Ascending aorta (tissue), 2 donors: ENCODE measurements at places on chromosomes 3 and 15. TPM values are rescaled to one million over a fixed set of nuclear protein-coding genes. Genes with fewer than 3 reads are reported as not detected.

DNA sequence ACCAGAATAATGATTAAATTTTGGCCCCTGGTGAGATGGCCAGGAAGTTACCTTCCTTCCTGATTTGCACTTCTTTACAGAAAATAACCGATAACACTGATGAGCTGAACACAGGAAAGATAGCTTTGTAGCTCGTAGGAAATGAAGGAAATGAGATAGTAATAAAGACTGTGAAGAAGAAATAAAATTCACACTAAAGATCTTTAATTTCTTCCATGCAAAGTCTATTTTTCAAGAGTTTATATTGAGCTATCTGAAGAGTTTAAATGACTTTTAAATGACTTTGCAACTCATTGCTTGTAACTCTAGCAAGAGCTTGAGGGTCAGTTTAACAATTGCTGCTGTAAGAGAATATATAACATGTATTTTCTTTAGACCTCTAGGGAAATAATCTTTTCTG, 543.0 kb downstream of the UNC13C start:
- no peak overlapping the region for H3K27ac ChIP-seq
- H3K4me1 ChIP-seq, result no peaks in the 10 kb centered on the region
- no peaks in the 10 kb centered on the region for H3K27me3 ChIP-seq
- no peaks in the 10 kb centered on the region for H3K36me3 ChIP-seq

- H3K27me3 ChIP-seq, result no peaks in the 10 kb centered on the region
- H3K4me3 ChIP-seq, result no peak overlapping the region
- no peak overlapping the region for H3K27ac ChIP-seq
- no peak for DNase-seq
These were observed 107.1 kb upstream of the PHLDB2 start for GRCh38 chr3:111751961-111752360.

- H3K4me3 ChIP-seq, result no peak overlapping the region
- H3K27ac ChIP-seq, result no peak overlapping the region
- no peaks in the 10 kb centered on the region for H3K27me3 ChIP-seq
- DNase-seq, result peak; percentile 89
- no peaks in the 10 kb centered on the region for H3K4me1 ChIP-seq
- H3K36me3 ChIP-seq, result no peaks in the 10 kb centered on the region
These were observed 4.3 kb downstream of the DAZL start for GRCh38 chr3:16600780-16601536.

HMG20A gene
- total RNA-seq, result 17.7 TPM

GRCh38 chr3:115836944-115837343, 213.6 kb downstream of the GAP43 start:
- no peak overlapping the region for H3K4me3 ChIP-seq
- H3K27ac ChIP-seq, result no peak overlapping the region
- H3K4me1 ChIP-seq, result no peaks in the 10 kb centered on the region
- no peak for DNase-seq
- H3K27me3 ChIP-seq, result no peaks in the 10 kb centered on the region
- no peaks in the 10 kb centered on the region for H3K36me3 ChIP-seq

INSYN1 gene
- 13.0 TPM for total RNA-seq

GRCh38 chr15:94080416-94080815, 150.9 kb upstream of the MCTP2 start:
- H3K27me3 ChIP-seq, result no peaks in the 10 kb centered on the region
- H3K4me3 ChIP-seq, result no peak overlapping the region
- H3K4me1 ChIP-seq, result no peaks in the 10 kb centered on the region
- no peaks in the 10 kb centered on the region for H3K36me3 ChIP-seq

GRCh38 chr3:151400341-151400740, 15.8 kb upstream of the P2RY12 start:
- no peaks in the 10 kb centered on the region for H3K27me3 ChIP-seq
- DNase-seq, result no peak
- no peak overlapping the region for H3K27ac ChIP-seq
- H3K4me3 ChIP-seq, result no peak overlapping the region
- H3K4me1 ChIP-seq, result no peaks in the 10 kb centered on the region

DNA sequence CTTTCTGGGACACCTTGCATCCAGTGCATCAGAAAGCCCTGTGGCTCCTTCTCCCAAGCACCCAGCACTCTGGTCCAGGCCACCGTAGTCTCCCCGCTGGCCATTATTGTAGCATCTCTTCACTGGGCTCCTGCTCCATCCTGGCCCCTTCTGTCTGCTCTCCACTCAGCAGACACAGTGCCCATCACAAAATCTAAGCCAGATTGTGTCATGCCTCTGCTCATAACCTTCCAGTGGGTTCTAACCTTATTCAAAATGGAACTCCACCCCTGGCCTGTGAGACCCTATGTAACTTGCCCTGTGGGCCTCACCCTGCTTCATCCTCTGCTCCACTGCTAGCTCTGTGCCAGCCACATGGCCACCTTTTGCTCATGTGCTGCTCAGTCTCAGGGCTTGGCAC, 31.7 kb upstream of the PRR23E start:
- no peak for DNase-seq
- H3K36me3 ChIP-seq, result no peaks in the 10 kb centered on the region
- no peaks in the 10 kb centered on the region for H3K27me3 ChIP-seq

GRCh38 chr3:71987828-71988227, 202.9 kb upstream of the PROK2 start:
- no peak overlapping the region for H3K27ac ChIP-seq
- DNase-seq, result no peak
- no peaks in the 10 kb centered on the region for H3K36me3 ChIP-seq
- H3K4me1 ChIP-seq, result no peaks in the 10 kb centered on the region

CTXND1 gene
- total RNA-seq, result 0.11 TPM

IREB2 gene
- 12.7 TPM for total RNA-seq

DNA sequence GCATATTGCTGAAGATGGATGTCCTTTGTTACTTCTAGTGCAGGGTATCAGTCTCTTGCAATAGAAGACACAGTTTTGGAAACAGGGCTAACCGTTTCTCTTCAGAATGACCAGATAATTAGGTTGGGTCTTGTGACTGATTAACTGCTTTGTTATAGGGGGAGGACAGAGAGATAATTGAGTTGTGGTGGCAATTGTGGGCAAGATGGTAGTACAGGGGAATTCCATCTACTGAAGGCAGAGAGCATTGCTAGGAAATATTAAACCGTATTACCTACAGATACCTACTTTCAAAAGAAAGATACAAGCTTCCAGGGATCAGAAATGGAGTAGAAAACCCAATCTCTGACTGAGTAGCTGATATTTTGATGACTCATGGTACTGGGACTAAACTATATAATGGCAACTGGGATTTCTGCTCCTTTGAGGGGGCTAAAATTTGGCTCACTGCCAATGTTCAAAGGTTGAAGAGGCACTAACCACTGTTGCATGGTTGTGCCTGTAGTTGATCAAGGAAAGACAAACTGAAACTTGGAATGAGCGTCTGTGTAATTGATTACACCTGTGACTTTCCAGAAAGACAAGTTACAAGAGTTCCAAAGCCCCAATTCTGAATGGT, 4.2 kb downstream of the PRR23B start:
- no peaks in the 10 kb centered on the region for H3K36me3 ChIP-seq
- H3K27me3 ChIP-seq, result no peaks in the 10 kb centered on the region
- H3K4me1 ChIP-seq, result no peaks in the 10 kb centered on the region
- H3K27ac ChIP-seq, result no peak overlapping the region
- no peak overlapping the region for H3K4me3 ChIP-seq
- DNase-seq, result no peak

GRCh38 chr3:187974871-187975271, 179.1 kb upstream of the LPP start:
- no peak for DNase-seq
- no peaks in the 10 kb centered on the region for H3K4me1 ChIP-seq
- no peak overlapping the region for H3K4me3 ChIP-seq
- H3K27me3 ChIP-seq, result no peaks in the 10 kb centered on the region
- H3K27ac ChIP-seq, result no peak overlapping the region
- no peaks in the 10 kb centered on the region for H3K36me3 ChIP-seq

DNA sequence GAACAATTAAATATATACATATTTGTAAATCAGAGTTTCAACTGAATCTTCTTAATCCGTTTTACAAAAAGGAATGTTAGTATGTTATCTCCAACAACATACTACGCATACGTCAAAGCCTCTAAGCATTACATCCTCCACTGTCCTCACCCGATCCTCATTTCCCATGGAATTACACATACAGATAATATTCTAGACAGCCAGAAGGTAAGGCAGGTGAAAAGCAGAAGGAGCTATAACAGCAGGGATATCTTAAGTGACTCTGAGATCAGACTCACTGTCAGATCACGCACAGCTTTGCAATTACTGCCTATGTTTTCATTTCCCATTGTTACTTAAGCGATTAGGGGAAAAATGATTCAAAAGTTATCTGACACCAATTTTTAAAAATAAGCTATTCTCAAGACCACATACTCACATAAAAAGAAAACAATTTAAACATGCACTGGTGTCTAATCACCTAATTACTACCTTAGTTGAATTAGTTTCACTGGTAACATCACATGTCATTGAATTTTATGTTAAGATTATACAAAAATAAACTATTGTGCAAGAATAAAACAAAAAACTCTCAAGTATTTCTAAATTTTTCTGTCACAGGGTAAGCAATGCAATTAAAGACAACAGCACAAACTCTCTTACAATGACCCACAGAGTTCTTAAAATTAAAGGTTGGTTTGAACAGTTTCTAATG, 92.8 kb downstream of the TBL1XR1 start:
- no peaks in the 10 kb centered on the region for H3K36me3 ChIP-seq
- no peak overlapping the region for H3K27ac ChIP-seq
- H3K4me3 ChIP-seq, result no peak overlapping the region

TRPM1 gene
- not detected for total RNA-seq

GRCh38 chr15:93041159-93041547, 47.9 kb downstream of the RGMA start:
- H3K27me3 ChIP-seq, result no peaks in the 10 kb centered on the region
- H3K4me3 ChIP-seq, result no peak overlapping the region
- no peak overlapping the region for H3K27ac ChIP-seq
- peaks cover 28% of the 10 kb centered on the region for H3K36me3 ChIP-seq
- no peaks in the 10 kb centered on the region for H3K4me1 ChIP-seq

LNP1 gene
- 1.3 TPM for total RNA-seq

GRCh38 chr15:43922021-43922420, 95.2 kb downstream of the WDR76 start:
- H3K36me3 ChIP-seq, result no peaks in the 10 kb centered on the region
- no peak overlapping the region for H3K4me3 ChIP-seq
- H3K27ac ChIP-seq, result no peak overlapping the region
- no peaks in the 10 kb centered on the region for H3K4me1 ChIP-seq

SLC22A13 gene
- not detected for total RNA-seq

GRCh38 chr3:174640932-174641331, 218.2 kb upstream of the NAALADL2 start:
- H3K27me3 ChIP-seq, result no peaks in the 10 kb centered on the region
- no peak overlapping the region for H3K4me3 ChIP-seq
- no peak for DNase-seq
- H3K36me3 ChIP-seq, result no peaks in the 10 kb centered on the region
- no peaks in the 10 kb centered on the region for H3K4me1 ChIP-seq

GRCh38 chr3:9673082-9673481, 23.8 kb downstream of the MTMR14 start:
- no peak for DNase-seq
- peaks cover 96% of the 10 kb centered on the region for H3K36me3 ChIP-seq
- H3K27me3 ChIP-seq, result no peaks in the 10 kb centered on the region
- H3K4me1 ChIP-seq, result peaks cover 10% of the 10 kb centered on the region
- H3K4me3 ChIP-seq, result no peak overlapping the region
- H3K27ac ChIP-seq, result no peak overlapping the region

SYNPR gene
- total RNA-seq, result not detected

DNA sequence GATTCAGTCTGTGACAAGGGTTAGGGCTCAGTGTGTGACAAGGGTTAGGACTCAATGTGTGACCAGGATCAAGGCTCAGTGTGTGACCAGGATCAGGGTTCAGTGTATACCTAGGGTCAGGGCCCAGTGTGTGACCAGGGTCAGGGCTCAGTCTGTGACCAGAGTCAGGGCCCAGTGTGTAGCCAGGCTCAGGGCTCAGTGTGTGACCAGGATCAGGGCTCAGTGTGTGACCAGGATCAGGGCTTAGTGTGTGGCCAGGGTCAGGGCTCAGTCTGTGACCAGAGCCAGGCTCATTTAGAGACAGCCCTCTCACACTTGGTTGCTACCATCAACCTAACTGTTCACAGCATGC, 24.2 kb downstream of the LOXL1 start:
- peak overlapping the region; percentile 99 for H3K27ac ChIP-seq
- H3K4me3 ChIP-seq, result no peak overlapping the region
- peaks cover 34% of the 10 kb centered on the region for H3K4me1 ChIP-seq
- peaks cover 49% of the 10 kb centered on the region for H3K36me3 ChIP-seq
- no peaks in the 10 kb centered on the region for H3K27me3 ChIP-seq
- no peak for DNase-seq

- no peaks in the 10 kb centered on the region for H3K36me3 ChIP-seq
- no peaks in the 10 kb centered on the region for H3K27me3 ChIP-seq
- H3K4me1 ChIP-seq, result peaks cover 18% of the 10 kb centered on the region
- DNase-seq, result no peak
- peak overlapping the region; percentile 7 for H3K27ac ChIP-seq
These were observed 139.6 kb downstream of the RBPMS2 start for GRCh38 chr15:64635499-64636495.

DNA sequence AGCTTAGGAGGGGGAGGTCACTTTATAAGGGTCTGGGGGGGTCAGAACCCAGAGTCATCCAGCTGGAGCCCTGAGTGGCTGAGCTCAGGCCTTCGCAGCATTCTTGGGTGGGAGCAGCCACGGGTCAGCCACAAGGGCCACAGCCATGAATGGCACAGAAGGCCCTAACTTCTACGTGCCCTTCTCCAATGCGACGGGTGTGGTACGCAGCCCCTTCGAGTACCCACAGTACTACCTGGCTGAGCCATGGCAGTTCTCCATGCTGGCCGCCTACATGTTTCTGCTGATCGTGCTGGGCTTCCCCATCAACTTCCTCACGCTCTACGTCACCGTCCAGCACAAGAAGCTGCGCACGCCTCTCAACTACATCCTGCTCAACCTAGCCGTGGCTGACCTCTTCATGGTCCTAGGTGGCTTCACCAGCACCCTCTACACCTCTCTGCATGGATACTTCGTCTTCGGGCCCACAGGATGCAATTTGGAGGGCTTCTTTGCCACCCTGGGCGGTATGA, at the start of gene RHO:
TSS of gene RHO (plus strand) at position 51 of the 512 bp plus-strand sequence. CDS start at position 146, 95 bp downstream.
- H3K27ac ChIP-seq, result no peak within 1 kb of the TSS
- H3K36me3 ChIP-seq, result no peaks in the 10 kb centered on the region
- no peaks in the 10 kb centered on the region for H3K4me1 ChIP-seq
- H3K27me3 ChIP-seq, result no peaks in the 10 kb centered on the region

HTD2 gene
- 0.53 TPM for total RNA-seq

DNA sequence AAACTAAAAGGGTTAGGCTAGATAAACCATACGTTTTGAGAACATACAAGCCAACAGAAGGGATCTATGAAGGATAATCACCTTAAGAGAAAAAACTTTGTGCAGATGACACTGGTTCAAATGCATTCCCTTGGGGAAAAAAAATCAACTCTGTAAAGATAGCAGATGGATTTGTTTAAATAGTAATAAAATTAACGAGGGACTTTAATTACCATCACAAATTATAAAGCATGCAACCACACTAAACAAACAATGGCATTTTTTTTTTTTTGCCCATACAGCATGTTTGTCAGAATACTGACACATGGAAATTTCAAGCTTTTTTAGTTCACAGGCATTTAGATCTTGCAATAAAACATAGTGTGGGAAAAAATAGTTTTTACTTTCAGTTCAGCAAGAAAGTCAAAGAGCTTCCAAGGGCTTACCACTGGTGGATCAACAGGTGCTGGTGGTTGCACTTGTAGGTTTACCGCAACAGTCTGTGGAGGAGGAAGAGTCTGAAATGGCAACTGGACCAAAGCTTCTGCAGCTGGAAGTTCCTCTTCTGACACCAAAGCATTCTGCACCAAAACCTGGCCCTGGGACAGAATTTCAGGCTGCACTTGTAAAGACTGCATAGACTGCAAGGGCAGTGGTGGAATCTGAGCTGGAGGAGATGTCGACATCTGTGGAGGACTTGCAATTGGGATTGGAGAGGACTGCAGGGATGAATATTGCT, 53.1 kb downstream of the PHC3 start:
- H3K27me3 ChIP-seq, result no peaks in the 10 kb centered on the region
- H3K4me3 ChIP-seq, result no peak overlapping the region
- peaks cover 35% of the 10 kb centered on the region for H3K36me3 ChIP-seq
- H3K4me1 ChIP-seq, result no peaks in the 10 kb centered on the region
- H3K27ac ChIP-seq, result no peak overlapping the region
- no peak for DNase-seq
